Spinal cord (tissue), 10 donors: ENCODE measurements at places on chromosomes 7 and 10. TPM values are rescaled to one million over a fixed set of nuclear protein-coding genes. Genes with fewer than 3 reads are reported as not detected.

DNA sequence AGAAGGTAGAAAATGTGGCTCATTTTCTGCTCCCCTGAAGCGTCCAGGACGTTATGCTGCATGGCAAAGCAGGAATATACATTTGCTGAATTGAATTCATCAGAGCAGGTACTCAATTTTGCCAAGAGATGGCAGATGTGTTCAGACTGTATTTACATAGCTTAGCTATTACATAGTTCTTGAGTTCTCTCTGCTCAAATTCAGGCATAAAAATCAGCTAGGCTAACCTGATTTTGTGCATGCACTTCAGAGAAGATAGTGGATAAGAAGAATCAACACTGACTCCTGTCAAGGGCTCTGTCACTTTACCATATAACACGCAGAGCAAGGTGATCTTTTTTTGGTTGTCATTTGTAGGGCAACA, 209.2 kb upstream of the FAM3C start:
- no peaks in the 10 kb centered on the region for H3K4me1 ChIP-seq
- no peak overlapping the region for H3K4me3 ChIP-seq
- H3K36me3 ChIP-seq: no peaks in the 10 kb centered on the region
- DNase-seq: peak; percentile 79

NFE2L3 gene
- polyA plus RNA-seq: 12.0 TPM

LIPF gene
- polyA plus RNA-seq: not detected

- no peak overlapping the region for H3K4me3 ChIP-seq
- no peak overlapping the region for H3K27ac ChIP-seq
- H3K36me3 ChIP-seq: no peaks in the 10 kb centered on the region
- H3K4me1 ChIP-seq: no peaks in the 10 kb centered on the region
Observed at GRCh38 chr7:114130866-114131265, 212.1 kb upstream of the PPP1R3A start.

DNA sequence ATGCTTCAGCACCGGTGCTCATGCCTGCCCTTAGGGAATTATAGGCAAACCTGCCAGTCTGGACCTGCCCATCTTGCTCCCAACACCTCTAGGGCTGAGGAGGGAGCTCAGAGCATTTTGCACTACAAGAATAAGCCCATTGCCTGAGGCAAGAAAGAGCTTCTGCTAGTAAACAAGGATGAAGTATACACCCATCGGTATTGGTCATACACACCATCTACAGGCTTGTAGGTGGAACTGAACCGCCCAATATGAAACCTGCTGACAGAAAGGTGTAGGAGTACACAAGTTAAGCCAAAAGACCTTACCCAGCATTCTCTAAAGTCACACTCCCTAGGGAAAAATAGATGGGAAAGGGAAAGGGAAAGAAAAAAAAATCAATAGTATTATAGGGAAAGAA, 957.0 kb upstream of the LRRTM3 start:
- no peaks in the 10 kb centered on the region for H3K27me3 ChIP-seq
- H3K4me1 ChIP-seq: no peaks in the 10 kb centered on the region
- no peaks in the 10 kb centered on the region for H3K36me3 ChIP-seq
- H3K4me3 ChIP-seq: no peak overlapping the region
- DNase-seq: no peak

- no peak overlapping the region for H3K4me3 ChIP-seq
- no peak for DNase-seq
- H3K4me1 ChIP-seq: no peaks in the 10 kb centered on the region
- H3K36me3 ChIP-seq: no peaks in the 10 kb centered on the region
- no peak overlapping the region for H3K27ac ChIP-seq
Observed at GRCh38 chr10:112535531-112535951, 88.5 kb downstream of the VTI1A start.
